Activated CD8-positive, alpha-beta memory T cell treated with anti-CD3 and anti-CD28 coated beads for 1 hour (primary cell): ENCODE measurements at places on chromosomes 6 and 20.
A peak's percentile ranks its signal among the peaks of the same experiment; 100 is the strongest.

DNA sequence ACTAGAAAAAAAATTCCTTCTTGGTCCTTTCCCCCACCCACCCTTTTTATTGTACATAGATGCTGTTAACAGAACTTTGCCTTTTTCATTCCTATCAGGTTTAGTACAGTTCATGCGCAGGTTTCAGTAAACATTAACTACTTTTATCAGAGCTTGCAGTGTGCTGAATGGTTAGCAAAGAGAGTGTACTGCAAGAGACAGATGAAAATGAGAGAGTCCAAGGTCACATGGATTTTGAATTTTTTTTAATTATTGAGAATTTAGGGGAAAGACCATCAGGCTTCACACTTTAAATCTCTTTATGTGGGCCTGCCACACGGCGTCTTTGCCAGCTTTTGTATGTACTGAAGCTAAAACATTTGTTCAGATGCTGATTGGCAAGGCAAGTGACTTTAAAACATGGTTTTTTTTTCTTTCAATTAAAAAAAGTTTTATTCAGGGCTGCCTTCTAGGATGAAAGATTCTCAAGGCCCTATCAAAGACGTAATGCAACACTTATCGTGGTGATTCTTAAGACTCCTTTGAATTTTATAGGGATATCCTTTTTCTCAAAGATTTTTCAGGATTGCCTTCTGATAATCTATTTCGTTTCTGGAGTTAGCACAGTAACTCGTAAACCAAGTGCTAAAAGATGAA is 32.2 kb downstream of the RREB1 start:
- no peak for DNase-seq

DNA sequence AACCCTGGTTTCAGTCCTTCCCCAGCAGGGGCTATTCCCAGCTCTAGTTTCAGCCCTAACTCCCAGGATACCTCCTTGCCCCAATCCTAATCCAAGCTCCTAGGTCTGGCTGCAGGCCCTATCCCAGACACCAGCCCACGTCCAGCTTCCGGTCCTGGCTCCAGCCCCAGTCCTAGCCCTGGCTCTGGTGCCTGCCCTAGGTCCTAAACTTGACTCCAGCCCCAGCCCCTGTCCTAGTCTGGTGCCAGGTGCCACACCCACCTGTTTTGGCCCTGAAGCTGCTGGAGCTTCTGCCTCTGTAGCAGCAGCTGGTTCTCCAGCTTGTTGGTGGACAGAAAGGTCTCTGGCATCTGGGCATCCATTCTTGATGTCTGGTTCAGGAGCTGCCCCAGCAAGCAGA is 28.1 kb downstream of the ANGPT4 start:
- no peak for DNase-seq

DNA sequence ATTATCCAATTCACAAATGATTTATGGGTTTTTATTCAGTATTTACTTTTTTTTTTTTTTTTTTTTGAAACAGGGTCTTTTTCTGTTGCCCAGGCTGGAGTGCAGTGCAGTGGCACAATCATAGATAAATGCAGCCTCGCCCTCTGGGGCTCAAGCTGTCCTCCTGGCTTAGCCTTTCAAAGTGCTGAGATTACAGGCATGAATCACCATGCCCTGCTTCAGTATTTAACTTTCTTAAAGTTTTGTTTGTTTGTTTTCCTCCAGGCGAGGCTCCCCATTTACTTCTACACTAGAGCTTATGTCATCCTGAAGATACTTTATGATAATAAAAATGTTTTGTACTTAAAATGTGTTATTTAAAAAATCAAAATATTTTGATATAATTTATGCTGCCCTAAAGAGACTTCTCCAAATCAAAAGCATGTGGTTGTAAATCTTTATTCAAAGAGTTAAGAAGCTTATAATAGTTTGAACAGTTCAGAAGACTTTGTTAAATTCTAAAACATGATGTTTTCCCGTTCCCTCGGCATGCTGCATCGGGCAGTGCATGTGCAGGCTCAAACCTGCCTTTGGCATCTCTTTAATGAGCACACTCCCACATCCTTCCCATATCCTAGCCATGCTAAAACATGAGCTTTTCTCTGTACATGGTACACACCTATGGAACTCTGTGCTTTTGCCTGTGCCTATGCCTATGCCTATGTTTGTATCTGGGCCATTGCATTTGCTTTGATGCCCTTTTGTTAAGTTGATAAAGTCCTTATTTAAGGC is 11.0 kb downstream of the SMPDL3A start:
- no peak for DNase-seq

- no peak for DNase-seq
Measured at GRCh38 chr20:61896058-61896961, 169.4 kb downstream of the TAF4 start.

DNA sequence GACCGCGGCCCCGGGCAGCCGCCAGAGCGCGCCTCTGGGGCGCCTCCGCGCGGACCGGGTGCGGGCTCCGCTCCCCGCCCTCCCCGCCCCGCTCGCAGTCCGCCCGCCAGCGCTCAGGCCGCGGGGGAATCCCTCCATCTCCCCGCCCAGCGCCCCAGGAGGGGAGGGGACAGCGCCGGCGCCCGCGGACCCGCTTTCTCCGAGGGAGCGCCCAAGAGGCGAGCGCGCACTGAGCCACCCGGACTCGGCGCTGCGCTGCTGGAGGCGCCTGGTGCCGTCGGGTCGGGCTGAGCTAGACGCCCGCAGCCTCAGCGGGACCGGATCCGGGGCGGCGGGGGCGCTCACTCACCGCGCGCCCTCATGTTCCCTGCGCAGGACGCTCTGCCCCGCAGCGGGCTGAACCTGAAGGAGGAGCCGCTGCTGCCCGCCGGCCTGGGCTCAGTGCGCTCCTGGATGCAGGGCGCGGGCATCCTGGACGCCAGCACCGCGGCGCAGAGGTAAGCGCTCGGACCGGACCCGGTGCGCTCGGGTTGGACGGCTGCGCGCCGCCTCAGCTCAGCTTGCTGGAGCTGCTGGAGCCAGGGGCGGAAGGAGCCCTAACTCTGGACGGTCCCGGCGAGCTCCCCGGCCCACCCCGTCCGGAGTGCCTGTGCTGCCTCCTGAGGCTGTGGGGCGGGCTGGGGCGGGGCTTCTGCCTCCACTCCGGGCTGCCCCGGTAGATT is 867 bp downstream of the EBF4 start:
- no peak for DNase-seq

DNA sequence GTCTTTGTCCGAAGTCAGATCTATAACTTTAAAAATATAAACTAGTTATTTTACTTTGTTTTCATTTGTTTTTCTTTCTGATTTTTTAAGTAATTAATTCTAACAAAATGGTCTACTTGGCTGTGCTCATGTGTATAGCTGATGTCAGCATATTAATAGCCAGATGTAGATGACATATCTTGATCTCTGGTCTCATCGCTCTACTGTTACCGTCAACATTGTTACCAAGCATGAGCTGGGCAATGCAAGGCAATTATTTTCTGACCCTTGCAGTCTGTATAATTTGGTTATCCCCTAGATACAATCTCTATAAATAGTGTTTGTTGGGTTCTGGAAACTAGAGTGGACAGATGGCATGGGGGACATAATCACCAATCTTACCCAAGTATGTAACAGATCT is 151.6 kb upstream of the PTPRK start:
- DNase-seq = no peak

- DNase-seq = no peak
Measured at GRCh38 chr20:38179846-38180245, 14.8 kb upstream of the TGM2 start.

DNA sequence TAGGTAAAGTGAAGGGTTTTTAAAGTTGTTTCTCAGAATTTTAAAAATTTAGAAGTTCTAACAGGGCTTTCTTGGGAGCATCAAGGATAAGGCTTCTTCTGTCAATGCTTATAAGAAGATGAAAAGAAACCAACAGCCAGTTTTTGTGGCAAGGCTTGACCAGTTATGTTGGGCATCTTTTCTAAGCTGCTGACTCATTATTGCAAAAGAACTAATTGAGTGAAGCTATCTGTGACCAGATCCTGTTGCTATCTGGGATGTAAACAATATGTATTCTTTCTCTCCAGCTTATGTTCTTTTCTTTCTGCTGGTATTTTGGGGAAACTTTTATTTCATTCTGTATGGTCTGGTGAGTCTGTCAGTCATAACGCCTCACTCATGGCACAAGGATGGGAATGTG is 643.8 kb downstream of the HDGFL1 start:
- DNase-seq = no peak

DNA sequence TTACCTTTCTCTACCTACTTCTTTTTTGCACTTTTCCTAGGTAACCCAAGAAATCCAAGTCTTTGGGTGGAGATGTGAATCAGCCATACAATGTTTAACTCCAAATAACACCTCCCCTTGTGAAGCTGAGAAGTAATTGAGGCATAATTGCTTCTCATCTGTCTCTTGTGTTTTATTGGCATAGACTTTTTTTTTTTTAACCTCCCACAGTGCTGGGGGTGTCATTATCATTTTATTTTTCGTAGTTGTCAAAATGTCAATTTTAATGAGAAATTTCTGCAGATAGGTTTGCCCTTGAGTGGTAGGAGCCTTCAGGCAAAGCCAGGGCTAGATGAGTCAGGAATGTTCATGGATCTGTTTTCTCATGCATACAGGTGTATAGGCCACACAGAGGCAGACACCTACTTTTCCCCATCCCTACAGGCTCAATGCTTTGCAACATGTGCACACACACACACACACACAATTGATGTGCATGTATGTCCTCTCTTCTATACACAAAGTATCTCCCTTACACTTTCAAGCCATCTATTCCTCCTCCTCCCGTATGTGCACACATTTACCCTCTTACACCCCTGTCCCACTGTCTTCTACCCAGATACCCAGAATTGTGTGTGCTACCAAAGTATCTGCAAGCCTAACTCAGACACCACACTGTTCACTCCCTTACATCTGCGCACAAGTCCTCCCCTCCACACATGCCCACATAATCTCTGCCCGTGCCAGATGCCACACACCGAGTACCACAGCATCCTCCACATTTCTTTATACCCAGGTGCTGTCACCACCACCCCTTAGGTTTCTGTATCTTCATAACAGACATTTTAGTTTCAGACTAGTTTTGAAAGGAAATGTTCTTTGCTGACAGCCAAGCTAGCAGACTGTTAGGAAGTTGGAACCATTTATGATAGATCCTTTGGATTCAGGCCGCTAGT is 22.0 kb downstream of the RALY start:
- no peak for DNase-seq

DNA sequence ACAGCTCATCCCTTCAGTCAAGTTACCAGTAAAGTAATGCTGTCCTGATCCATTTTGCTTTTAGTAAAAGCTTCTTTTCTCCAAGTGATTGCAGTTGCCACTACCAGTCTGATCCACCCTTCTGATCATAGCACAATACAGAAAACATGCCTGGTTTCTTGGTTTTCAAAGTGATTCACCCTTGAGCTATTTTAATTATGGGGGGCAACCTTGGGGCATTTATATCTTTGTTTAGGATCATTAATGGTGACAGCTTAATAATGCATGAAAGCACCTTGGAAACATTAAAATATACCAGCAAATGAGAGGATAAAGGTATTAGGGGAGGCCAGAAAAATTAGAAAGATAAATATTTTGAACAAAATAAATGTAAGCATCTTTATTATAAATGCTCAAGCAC is 38.4 kb downstream of the LRRC1 start:
- no peak for DNase-seq

GRCh38 chr20:63298731-63299312 is 5.8 kb downstream of the COL20A1 start:
- no peak for DNase-seq

DNA sequence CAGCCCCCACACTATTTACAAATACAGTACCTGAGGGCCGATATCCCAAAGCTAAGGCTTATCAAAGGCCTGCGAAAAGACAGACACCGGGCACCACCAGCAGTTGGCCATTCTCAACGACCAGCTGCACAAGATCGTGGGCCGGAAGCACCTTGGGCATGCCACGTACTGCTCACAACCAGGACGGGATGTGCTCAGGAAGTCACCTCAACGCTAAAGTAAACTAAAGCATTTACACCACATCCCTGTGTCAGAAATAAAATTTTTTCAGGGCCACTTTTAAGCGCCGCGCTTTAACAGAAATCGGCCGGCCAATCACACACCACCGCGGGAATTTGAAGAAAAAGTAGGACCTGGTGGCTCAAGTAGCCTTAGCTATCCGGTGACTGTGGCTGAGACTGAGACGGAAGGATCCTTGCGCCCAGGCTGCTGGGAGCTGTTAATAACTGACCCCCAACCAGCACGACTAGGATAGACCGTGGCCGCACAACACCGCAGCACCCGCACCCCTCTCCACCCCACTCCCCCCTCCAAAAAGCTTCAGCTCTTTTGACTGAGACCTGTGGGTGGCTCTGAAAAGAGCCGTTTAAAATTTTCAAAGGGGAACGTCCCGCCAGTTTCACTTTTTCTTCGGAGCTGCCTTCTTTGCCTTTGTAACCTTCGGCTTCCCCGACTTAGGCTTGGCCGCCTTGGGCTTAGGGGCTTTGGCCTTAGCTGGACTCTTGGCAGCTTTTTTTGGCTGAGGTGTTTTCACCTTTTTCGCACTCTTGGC is 131.2 kb upstream of the BTN3A2 start:
- DNase-seq = peak; percentile 33

GRCh38 chr6:142013287-142013686 is 119.4 kb upstream of the GJE1 start:
- DNase-seq = no peak

DNA sequence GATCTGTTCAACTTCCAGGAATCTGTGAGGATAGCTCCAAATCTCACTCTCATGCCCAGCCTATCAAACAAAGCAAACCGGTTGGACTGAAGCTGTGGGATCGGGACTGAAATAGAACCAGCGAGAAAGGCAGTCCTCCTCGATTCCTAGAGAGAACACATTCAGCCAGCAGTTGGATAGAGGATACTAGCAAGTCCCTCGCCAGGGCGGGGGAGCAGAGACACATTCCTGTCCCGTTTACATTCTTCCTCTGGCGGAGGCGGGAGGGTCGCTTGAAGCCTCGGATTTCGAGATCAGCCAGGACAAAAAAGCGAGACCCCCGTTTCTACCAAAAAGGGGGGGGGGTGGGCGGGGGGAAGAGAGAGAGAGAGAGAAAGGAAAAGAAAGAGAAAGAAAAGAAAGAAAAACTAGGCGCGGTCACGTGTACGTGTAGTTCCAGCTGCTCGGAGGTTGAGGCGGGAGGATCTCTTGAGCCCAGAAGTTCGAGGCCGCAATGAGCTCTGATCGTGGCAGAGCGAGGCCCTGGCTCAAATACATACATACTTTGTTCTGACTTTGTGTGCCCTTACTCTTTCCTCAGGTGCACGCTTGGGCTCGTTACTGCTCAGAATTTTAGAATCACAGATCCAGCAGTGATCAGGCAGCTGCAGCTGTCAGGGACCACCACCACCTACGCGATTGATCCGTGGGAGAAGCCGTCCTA is 19.5 kb downstream of the ZNF311 start:
- no peak for DNase-seq

- no peak for DNase-seq
Measured at GRCh38 chr6:10205120-10205519, 209.8 kb downstream of the TFAP2A start.

GRCh38 chr6:15776458-15776980 is 113.7 kb upstream of the DTNBP1 start:
- no peak for DNase-seq

DNA sequence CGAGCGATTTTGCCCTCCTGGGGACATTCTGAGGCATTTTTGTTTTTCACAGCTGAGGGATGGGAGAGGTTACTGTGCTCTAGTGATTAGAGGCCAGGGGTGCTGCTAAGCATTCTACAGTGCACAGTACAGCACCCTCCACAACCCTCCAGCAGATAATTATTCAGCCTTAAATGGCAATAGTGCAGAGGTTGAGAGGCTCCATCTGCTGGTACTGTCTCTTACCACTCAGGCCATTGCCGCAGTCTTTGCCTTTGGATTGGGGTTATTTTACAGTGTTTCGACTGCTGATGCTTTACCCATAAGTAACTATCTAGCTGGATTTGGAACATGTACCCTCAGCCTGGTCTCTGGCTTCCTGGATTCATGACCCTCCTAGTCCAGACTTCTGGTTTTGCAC is 705.3 kb downstream of the KIF16B start:
- no peak for DNase-seq
